ENCODE measurements at places on chromosomes 6 and 20.

DNA sequence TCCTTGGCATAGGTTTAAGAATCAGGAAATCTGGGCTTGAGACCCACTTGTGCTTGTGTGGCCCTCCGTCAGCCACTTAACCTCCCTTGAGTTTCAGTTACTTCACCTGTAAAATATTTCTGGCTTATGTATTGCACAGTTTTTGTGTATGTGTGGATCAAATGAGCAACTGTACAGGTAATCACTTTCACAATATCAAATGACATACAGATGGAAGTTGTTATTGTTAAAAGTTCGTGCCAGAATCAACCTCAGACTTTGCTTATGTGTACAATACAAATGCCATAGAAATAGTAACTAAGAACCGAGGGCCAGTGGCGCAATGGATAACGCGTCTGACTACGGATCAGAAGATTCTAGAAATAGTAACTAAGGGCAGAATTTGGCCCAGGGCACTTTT is 65.6 kb upstream of the KIF13A start:
- peak; percentile 84 for DNase-seq

DNA sequence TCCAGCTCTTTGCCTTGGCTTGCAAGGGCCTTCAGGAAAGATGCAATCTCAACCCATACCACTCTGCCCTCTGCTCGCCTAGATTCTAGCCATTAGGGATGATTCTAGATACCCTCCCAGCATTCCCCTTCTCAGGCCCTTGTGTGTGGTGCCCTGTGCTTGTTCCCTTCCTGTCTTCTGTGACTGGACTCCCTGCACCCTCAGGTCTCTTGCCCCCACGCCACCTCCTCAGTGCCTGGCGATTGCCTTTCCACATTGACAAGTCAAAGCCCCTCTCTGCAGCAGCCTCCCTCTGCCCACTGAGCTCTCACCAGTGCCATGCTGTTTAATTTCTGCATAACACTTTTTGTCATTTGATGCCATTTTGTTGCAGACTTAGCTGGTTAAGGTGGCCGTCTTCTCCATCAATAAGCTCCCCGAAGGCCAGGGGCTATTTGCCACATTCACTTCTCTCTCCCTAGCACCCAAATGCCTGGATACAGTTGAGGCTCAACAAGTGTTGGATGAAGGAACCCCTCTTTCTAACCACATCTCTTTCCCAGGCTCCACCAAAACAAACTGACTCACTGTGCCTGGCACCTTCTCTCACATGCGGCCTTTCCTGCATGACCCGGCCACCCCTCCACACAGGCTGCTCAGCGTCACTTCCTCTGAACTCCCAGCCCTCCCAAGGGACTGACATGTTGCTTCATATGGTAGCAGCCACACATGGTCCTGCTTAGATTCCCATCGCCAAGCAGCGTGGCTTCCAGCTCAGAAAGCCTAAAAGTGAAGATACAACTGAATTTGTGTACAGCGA is 4.6 kb upstream of the TXNDC5 start:
- DNase-seq, result peak; percentile 63

GRCh38 chr20:49591217-49591865 is 23.4 kb upstream of the PTGIS start:
- peak; percentile 55 for DNase-seq

- DNase-seq, result no peak
Measured at GRCh38 chr20:37846573-37846972, 56.4 kb upstream of the VSTM2L start.

DNA sequence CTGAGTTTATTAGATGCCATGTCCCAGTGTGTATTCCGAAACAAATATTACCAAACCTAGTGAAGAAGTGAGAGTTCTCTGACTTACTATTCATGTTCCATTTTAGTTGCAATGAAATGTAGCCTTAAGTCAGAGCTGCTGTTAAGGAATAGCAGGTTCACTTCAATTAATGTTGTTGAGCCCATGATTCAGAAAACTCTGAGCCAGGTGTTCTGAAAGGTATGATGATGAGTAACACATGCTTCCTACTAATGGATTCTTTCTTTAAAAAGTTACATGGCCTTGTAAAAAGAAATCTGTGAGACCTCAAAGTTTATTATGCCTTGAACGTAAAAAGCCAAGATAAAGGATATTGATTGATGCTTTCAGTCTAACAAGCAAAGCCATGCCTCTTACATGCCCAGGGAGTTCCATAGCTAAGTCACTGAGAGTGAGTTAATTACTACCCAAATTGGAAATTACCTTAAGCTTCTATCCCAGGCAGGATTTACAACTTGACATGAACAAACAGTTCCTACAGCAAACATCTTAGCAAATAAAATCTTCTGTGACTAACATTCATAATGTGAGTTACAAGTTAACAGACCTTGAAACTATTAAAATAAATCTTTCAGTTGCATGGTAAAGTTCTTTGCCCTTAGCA is 122.9 kb downstream of the AKAP7 start:
- DNase-seq, result no peak

DNA sequence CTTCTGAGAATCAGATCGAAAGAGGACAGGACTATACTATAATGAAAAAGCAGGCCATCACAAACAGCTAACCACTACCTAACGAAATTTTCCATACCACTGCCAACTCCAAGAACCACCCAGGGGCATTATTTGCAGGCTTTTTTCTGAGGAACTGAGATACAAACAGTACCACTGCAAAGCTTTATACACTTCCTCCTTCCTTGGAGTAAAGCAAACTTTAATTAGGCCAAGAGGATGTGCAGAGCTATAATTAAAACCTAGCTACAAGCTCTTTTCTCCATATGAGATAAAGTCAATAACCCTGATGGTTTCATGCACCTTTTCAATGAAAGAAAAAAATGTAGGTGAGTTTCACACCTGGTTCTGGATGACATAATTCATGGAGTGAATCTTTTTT is 68.5 kb downstream of the ELOVL5 start:
- DNase-seq, result no peak

DNA sequence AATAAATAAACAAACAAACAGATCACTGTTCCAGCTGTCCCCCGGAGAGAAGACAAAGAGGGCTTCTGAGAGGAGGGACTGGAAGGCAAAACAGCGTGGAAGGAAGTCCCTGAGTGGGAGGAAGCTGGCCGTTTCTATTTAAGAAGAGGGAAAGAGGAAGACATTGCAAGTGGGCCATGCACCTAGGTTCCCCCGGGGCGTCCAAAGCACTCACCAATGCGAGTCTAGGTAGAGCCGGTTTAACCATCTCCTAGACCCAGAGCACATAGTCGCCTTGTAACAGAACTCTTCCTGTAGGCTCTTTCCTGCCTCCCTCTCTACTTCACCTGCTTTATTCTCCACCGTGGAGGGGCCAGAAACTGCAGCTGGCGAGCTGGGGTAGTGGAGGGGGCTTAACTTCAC is 158.4 kb downstream of the ZDHHC14 start:
- DNase-seq, result no peak

DNA sequence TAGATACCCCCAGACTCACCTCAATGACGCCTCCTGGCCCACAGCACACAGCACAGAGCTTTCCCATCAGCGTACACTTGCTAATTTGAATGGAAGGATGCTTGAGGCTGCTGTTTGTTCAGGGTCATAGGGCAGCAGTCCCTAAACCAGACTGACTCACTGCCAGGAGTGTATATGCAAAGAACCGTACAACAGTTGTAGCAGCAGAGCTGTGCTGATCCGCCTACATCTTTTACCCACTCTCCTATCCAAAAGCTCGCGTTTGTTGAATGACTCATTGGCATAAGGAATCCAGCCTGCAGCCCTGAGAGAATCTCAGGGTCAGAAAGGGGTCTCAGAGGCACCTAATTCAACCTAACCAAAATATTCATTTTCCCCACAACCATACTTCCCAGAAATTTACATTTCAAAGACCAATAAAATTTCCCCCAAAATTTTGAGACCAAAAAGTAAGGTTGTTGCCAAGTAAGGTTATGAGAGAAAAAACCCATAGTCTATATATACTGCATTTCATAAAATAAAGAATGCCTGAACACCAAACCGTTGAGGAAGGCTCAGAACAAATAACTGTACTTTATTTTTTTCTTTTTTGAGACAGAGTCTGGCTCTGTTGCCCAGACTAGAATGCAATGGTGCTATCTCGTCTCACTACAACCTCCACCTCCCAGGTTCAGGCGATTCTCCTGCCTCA is 35.3 kb upstream of the CCND3 start:
- DNase-seq, result peak; percentile 94

DNA sequence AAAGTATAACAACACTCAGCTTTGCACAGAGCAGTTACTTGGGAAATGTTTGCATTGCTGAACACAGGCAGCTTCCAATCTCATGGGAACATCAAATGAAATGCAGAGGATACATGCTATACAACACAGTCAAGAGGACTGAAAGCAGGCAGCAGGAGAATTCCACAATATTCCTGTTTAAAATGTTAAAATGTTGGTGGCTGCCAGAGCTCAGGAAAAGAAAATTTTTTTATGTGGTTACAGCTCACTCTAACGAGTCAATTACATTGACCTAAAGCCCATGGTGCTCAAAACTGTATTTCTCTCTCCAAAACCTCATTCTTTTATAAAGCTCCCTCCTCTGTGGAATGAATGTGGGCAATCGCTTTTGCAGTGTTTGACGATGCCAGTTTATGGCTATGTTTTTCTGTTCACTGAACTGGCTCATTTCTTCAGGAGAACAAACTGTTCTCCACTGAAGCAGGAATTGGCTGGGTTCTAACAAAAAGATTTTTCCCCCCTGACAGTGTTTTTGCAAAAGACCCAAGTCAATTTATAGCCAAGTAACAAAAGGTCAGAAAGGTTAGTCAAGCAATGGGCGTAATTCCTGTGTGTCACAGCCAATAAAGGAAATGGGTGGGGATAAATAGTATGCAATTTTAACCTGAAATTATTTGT is 69.0 kb downstream of the ZHX3 start:
- peak; percentile 91 for DNase-seq

- DNase-seq, result no peak
Measured at GRCh38 chr6:27584326-27584725, 111.4 kb upstream of the ZNF184 start.

GRCh38 chr20:51902933-51903332 is 100.6 kb upstream of the SALL4 start:
- no peak for DNase-seq

GRCh38 chr6:13034316-13034715 is 294.0 kb downstream of the TBC1D7 start:
- no peak for DNase-seq

DNA sequence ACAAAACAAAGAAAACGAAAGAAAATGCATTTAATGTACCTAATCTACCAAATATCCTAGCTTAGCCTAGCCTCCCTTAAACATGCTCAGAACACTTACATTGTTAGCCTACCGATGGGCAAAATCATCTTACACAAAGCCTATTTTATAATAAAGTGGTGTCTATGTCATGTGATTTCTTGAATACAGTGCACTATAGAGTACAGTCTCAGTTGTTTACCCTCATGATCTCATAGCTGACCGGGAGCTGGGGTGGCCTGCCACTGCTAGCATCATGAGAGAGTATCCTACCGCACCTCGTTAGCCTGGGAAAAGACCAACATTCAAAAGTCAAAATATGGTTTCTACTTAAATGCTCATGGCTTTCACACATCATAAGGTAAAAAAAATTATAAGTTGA is 16.6 kb downstream of the GCNT2 start:
- DNase-seq, result no peak

DNA sequence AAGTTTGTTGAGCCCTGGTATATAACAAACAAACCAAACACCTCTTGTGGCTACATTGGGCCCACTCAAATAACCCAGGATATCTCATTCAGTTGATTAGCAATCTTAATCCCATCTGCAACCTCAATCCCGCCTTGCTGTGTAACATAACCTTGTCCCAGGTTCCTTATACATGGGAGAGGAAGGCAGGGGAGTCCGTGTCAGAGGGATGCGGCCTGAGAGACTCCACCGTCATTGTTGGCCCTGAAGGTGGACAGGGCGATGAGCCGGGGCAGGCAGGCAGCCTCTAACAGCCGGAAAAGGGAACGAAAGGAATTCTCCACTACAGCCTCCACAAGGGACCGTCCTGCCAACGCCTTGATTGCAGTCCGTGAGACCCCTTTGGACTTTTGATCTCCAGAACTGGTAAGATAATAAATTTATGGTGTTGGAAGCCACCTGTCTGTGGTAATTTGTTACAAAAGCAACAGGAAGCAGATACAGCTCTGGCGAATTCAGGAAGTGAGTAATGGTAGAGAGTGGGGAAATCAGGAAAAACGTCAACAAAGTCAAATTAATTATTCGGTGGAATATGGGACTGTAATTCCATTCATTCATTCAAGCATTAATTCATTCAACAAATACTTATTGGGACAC is 124.5 kb upstream of the SALL4 start:
- DNase-seq, result peak; percentile 60

DNA sequence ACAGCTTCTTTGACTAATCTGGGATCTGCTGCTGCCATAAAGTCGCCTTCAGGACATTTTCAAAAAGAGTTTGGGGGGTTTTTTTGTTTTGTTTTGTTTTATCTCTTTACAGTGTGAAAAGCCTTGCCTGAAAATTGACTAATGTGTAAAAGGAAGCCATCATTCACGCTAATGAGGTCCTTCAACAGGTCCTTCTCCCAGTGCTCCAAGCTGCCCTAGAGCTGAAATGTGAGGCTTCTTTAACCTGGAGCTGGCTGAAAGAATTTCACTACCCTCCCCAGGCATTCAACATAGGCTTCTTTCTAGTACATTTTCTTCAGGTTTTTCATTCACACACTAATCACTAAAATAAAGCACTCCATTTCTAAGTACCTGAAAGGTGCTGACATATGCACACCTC is 145.1 kb upstream of the PRDM1 start:
- no peak for DNase-seq

GRCh38 chr6:159125951-159126352 is 43.2 kb upstream of the FNDC1 start:
- no peak for DNase-seq

- no peak for DNase-seq
Measured at GRCh38 chr6:89965441-89966227, 71.4 kb downstream of the GJA10 start.

DNA sequence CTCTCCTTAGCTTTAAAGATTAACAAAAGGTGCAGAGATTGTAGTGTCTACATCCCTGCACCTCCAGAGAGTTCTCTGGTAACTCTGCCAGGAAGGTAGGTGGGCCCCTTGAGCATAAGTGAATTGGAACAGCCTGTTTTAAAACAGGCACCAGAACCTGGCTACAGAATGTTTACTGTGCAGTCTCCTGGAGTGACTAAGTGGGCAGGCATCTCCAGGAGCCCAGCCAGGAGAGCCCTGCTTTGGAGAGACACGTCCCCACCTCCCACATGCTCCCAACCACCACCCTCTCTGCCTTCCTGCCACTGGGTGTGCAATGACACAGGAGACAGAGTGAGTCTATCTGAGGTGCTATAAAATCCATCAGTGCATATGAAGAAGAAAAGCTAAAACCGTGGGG is 110.3 kb upstream of the EYA4 start:
- DNase-seq, result peak; percentile 48

- no peak for DNase-seq
Measured at GRCh38 chr6:115583290-115583689, 477.4 kb downstream of the FRK start.

GRCh38 chr6:77159730-77160129 is 303.6 kb downstream of the HTR1B start:
- no peak for DNase-seq

- no peak for DNase-seq
Measured at GRCh38 chr20:43316271-43316670, 126.6 kb upstream of the PTPRT start.

GRCh38 chr6:13776602-13777001 is 37.8 kb downstream of the MCUR1 start:
- no peak for DNase-seq

- no peak for DNase-seq
Measured at GRCh38 chr6:102501615-102502014, 1108.1 kb downstream of the GRIK2 start.

All from iris pigment epithelial cell (primary cell).